GM23338 (cell line): ENCODE measurements at places on chromosomes 5 and 9. TPM values are rescaled to one million over a fixed set of nuclear protein-coding genes. Genes with fewer than 3 reads are reported as not detected.

DNA sequence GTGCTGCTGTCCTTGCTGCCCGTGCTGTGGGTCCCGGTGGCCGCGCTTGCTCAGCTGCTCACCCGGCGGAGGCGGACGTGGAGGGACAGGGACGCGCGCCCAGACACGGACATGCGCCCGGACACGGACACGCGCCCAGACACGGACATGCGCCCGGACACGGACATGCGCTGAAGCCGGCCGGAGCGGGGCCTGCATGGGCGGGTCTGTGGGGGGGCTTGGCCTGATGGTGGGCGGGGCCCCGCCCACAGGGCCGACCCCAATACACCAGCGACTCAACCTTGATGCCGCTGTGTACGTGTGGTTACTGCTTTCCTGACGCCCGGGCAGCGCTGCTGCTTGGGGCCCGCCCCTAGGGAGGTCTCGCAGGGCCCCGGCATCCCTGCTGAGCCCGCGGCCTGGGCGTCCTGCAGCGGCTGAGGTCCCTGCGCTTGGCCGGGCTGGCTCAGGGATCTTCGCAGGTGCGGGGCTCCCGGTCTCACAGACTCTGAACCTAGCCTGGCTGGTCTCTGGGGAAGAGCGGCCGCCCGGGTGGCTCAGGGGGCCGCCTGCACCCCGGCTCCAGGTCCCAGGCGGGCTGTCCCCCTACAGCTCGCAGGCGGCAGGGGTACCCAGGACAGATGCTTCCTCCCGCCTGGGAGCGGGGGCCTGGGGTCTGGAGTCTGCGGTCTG lies 20.9 kb downstream of the SLC6A18 start:
- DNase-seq: peak; percentile 29

The PPIC gene
- total RNA-seq: 13.9 and 21.3 TPM in 2 replicates

DNA sequence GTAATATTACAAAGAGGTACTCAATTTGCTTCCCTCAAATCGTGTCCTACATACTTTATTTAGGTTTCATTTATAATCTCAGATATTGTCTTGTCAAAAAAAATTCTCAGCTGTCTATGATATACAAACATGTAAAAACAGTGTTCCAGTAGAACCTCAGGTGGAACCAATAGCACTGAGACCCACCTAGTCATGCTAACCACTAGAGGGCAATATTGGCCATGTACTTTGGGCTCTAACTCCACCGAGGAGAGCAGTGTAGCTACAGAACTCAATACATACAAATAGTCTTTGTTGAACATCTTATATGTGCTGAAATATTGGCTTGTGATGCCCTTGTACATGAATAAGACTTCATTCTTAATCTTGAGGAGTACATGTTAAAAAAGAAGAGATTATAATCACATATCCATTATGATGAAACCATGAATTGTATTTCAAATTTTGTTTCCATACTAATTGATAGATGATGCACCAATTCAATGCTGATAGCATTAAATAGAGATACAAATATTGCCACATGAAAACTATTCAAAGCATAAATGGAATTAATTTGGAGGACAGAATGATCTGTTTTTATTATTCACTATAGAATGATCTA lies 71.2 kb upstream of the CNTLN start:
- DNase-seq: peak; percentile 83

DNA sequence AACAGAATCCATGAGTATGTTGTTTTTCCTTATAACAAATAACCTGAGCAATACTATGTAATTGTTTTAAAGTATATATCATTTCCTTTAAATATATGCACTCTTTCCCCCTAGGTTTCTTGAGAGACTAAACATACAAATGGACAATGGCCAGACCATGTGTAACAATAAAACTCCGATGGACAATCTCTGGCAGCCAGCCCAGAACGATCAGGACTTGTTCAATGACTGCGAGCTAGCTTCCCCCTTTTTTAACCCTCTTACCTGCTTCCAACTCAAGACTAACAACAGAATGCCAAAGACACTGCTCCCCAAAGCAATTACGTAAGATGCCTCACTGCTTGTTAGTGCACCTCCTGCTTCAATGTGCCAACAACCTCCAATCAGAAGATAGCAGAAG lies 94.9 kb downstream of the HTR4 start:
- peak; percentile 6 for DNase-seq

The ARPC5L gene
- 35.9 and 41.2 TPM in 2 replicates for total RNA-seq

The NPR3 gene
- 0.04 and 0.07 TPM in 2 replicates for total RNA-seq

DNA sequence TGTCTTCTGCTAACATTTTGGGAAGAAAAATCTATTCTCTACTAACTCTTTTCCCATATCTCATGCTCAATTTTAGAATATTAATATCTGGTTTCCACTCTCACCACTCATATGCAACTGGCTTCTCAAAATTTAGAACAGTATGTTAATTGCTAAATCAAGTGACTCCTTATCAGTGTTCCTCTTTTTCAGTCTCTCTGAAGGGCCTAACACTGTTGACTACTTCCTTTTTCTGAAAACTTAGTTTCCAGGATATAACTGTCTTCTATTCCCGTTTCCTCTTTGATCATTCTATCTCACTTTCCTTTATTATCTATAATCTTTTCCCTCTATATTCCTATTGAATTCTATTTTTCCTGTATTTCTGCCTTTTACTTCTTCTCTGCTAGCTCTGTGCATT lies 1717.2 kb upstream of the C9orf72 start:
- no peak for DNase-seq

The LCP2 gene
- 0.35 and 0.38 TPM in 2 replicates for total RNA-seq

The LCN10 gene
- total RNA-seq: 0.45 and 9.8 TPM in 2 replicates

DNA sequence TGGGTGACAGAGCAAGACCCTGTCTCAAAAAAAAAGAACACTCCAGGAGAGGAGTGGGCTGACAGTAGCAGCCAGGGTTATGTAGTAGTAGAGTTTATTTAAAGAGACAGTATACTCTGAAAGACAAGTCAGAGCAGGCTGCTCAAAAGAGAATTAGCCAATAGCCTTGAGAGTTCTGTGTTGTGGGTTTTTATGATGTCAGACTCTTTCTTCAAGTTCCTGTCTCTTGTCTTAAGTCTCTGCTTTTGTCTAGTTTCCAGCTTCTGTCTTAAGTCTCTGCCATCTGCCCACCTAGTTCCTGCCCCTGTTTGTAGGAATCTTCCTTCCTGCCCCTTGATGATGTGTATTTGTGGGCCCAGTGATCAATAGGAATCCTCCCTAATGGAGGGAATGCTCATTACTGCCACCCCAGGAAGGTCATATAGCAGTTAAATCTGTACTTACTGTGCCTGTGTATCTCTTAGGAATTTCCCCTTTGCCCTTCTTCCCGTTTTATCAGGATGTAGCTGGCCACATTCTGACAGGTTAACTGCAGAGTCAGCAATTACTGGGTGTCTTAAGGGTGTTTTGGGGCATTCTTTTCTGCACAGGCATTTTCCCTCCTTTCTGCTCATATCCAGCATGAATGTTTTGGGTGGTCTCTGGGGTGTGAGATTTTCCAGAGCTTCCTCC lies 580.5 kb upstream of the SGCD start:
- peak; percentile 15 for DNase-seq

The LRRC70 gene
- 1.7 and 2.7 TPM in 2 replicates for total RNA-seq

The DOCK2 gene
- 9.4 and 19.4 TPM in 2 replicates for total RNA-seq

The F12 gene
- 2.6 and 2.9 TPM in 2 replicates for total RNA-seq

DNA sequence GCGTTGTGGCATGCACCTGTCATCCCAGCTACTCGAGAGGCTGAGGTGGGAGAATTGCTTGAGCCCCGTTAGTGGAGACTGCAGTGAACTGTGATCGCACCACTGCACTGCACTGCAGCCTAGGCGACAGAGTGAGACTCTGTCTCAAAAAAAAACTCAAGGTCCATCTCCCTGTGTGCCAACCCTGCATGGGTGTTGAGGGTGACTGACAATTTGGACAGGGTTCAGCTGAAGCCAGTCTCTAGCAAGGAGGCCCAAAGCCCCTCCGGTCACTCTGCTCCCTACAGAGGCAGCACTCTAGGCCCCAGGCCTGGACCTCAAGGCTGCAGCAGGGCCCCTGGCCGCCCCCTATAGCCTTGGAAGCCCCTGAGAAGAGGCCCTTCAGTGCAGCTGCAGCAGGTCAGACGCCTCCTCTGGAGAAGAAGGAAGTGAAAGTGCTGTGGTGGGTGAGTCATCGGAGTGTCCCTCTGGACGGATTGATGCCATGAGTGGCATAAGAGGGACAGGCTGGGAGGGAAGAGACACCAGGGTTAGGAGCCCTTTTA lies 39.2 kb upstream of the NEK6 start:
- no peak for DNase-seq
